NCI-H1436 treated with DMSO at 0.1 percent for 48 hours (cell line): ENCODE measurements at places on chromosomes 16 and 17.

DNA sequence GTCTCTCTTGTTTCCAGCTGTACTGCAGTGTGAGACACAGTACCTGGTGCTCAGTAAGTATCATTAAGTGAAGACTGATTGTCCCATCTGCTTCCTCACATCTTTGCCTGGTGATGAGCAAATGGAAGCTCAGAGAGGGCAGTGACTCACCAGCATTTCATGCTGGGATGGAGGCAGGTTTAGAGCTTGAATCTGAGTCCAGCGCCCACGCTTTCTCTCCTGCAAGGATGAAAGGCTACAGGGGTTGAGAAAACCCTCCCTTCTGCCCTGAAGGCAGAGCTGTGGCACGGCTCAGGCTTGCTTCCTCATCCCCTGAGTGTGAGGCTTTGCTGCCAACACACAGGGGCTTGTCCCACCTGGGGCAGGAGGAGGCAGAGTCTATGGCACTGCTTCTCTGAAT, 1.5 kb upstream of the RNF112 start:
- no peak for DNase-seq

- no peak for DNase-seq
These were observed 168.3 kb downstream of the LGALS9B start for GRCh38 chr17:20299013-20299412.

DNA sequence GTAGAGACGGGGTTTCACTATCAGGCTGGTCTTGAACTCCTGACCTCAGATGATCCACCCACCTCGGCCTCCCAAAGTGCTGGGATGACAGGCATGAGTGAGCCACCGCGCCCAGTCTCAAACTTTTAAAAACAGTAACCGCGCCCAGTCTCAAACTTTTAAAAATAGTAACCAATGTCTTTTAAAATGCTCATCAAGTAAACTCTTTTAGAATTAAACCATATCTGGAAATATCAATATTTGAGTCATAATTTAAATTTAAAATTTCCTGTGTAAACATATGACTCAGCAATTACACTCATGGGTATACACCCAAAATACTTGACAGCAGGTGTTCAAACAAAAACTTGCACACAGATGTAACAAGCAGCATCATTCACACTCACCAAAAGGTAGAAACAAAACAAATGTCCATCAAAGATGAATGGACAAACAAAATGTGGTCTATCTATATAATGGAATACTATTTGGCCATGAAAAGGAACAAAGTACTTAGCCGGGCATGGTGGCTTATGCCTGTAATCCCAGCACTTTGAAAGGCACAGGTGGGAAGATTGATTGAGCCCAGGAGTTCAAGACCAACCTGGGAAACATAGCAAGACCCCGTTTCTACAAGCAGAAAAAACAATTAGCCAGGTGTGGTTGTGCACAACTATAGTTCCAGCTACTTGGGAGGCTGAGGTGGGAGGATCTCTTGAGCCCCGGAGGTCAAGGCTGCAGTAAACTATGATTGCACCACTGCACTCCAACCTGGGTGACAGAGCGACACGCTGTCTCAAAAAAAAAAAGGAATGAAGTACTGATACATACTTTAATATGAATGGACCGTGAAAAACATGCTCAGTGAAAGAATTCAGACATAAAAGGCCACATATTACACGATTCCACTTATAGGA, 20.2 kb downstream of the ENPP7 start:
- no peak for DNase-seq

DNA sequence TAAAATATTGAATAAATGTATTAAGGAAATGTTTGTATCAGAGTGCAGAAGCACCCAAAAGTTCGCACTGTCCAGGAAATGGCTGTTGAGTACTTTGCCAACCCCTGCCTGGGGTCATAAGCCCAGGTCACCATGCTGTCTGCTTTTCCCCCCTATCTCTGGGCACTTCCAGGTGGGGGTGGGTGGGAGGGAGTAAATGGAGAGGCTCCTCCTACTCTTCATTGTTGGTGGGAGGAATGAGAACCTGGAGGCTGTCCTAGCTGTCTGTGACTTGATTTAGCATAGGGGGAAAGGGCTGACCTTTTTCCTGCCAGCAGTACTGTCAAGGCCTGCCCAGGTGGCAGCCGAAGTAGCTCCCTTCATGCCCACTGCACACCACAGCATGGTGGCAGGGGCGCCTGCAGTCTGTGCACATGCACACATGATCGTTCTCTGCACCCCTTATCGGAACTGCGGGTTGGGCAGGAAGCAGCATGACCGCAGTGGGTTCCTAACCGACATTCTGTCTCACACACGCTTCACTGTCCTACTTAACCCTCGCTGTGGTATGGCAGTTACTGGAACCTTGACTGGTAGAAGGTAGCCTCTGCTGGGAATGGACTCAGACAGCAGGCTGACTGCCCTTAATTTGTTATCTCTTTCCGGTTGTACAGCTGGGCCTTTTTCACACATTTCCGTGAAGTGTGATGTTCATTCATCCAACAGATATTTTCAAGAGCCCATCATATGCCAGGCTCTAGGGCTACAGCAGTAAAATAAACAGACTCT, 41.5 kb downstream of the LDHD start:
- DNase-seq = no peak

- no peak for DNase-seq
These were observed 43.2 kb upstream of the MRPS23 start for GRCh38 chr17:57892820-57893595.

DNA sequence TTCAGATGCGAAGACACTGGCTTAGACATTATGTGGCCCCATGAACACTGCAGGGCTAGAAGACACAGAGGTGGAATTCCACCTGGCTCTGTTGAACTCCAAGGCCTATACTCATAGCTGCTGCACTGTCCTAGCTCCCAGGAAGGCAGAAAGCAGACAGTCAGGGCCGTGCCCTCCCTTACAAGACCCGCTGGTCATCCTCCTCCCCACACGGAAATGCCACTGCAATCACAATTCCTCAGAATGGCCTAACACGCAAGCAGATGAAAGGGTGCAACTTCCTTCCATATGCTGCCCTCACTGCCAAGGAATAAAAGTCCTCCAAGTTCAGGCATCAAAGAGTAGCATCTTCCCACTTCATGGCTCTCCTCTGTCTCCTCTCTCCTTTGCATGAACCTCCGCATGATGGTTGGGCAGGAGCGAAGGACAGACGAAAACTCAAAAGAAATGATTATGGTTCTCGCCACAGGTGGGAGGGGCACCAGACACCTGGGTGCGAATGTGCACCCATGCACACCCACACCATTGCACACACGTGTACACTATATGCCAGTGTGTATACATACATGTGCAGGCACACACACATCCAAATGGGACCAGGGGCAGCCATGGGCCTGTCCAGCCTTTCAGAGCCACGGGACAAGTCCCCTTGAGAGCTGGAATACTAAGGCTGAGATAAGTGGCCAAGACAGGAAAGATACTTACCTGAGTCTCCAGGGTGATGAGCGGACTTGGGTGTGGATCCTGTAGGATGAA, 113.3 kb downstream of the XYLT1 start:
- DNase-seq = no peak
